ENCODE measurements at places on chromosomes 7 and 10.

GRCh38 chr7:136055266-136055665, 78.1 kb upstream of the MTPN start:
- DNase-seq, result no peak

DNA sequence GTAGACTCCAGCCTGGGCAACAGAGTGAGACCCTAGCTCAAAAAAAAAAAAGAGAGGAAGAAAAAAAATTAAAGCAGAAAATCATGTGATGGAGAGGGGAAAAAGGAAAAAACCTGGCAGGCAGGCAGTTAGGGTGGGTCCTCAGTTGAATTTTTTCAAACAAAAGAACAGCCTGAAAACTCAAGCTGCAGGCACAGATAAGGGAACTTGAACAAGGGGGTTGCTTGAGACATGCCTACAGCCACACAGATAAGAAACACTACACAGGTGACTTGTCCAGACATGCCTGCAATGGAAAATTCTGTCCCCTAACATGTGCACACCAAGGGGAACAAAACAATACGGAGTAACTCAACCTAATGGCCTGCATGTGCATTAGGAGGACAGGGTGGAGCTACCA, 19.2 kb downstream of the VIM start:
- DNase-seq, result no peak

DNA sequence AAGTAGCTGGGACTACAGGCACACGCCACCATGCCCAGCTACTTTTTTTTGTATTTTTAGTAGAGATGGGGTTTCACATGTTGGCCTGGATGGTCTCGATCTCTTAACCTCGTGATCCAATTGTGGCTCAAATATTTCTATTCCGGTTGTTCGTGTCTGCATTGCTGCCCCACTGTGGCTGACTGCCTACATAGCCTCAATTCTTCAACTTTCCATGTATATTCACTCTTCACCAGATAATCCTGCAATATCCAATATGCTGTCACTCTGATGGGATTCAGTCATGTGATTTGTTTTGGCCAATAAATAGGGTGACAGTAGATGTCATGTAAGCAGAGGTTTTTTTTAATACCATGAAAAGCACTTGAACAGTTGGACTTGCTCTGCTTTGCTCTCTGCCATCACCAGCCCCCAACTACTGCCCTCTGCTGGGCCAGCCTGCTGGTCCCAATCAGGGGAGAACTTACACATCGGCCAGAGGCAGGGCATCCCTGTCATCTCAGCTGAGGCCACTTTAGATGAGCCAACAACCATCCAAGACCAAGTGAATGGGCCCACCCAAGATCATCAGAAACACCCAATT, 56.7 kb downstream of the NSUN6 start:
- no peak for DNase-seq

GRCh38 chr7:158029509-158029908, 558.1 kb downstream of the PTPRN2 start:
- peak; percentile 55 for DNase-seq

GRCh38 chr7:50718876-50719275, 63.8 kb downstream of the GRB10 start:
- no peak for DNase-seq

DNA sequence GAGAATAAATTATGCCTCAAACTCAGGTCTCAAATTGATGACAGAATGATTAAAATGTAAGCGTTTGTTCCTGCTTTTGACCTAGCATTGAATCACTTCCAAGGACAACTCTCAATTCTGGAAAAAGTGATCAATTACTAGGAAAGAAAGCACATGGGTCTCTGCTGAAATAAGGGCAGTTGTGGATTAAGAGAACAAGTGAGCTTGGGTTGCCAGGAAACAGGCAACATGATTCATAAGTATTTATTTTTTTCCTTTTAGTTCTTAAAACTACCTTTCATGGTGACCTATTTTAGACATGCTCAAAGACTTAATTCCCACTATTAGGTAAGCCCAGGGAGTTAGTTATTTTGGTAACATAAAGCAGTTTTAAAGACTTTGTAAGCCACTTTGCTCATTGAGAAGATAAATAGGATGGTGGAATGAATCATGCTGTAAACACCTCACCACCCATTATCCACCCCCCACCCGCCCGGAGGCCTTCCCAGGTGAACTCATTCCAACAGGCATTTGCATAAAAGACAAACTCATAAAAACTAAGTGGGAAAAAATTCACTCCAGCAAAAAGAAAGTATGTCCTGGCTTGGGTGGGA, 728.3 kb downstream of the SORCS1 start:
- no peak for DNase-seq

DNA sequence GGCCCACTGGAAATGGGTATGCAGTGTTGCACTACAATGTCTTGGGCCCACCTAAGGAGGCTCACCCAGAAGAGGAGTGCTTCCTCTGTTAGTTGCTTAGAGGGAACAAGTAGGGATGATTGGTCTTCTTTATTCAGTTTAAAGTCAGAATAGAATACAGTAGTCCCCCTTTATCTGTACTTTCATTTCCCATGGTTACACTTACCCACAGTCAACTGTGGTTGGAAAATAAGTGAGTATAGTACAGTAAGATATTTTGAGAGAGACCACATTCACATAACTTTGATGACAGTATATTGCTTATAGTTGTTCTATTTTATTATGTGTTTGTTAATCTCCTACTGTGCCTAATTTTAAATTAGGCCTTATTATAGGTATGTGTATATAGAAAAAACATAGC, 151.4 kb downstream of the COL28A1 start:
- DNase-seq, result no peak

- DNase-seq, result no peak
Measured at GRCh38 chr10:13859979-13860654, 273.4 kb downstream of the PRPF18 start.

GRCh38 chr7:27409776-27410175, 167.2 kb downstream of the EVX1 start:
- DNase-seq, result no peak

DNA sequence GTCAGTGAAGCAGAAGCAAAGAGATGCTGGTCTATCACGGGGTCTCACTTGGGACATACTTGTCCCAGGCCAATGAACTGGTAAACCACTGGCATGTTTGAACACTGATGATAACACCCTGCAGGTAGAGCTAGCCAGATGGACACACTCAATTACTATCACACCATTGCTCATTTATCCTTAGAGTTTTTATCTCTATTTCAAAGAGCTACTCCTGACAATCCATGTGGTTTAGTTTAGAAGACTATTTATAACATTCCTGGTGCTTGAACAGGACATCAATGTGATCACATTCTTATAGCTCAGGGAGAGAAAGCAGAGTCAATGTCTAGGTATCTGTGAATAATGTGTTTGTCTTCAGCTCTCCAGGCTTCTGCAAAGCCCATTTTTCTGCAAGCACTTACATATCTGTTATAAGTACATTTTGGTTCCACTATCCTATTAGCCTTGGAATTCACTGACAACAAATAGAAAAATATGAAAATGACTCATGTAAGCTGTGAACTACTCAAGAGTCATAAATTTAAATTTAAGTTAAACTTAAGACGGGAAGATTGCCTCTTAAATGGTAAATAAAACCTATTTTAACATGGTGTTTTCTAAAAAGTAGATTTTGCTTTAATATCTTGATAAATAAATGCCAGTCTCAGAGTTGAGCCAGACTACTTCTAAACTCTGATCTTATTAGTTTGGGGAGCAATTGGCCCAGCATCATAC, 106.7 kb upstream of the MBL2 start:
- DNase-seq, result no peak

DNA sequence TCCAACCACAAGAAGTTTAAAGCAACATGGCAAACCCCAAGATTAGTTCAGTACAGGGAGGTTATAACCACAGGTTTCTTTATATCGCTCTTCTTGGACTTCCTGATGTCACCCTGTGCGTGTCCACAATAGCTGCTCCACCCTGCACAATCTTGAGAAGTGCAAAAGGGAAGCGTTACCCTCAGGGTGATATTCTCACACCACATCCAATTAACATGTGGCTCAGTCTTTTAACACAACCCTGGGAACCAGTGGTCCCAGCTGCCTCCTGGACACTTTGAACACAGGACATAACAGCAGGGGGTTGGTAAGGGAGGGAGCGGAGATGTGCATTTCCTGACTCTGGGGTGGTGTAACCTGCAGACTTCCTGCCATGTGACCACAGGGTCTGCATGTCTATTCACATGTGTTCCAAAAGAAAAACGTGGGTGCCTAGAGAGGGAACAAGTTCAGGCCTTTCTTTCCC, 64.6 kb downstream of the GSAP start:
- DNase-seq, result no peak

DNA sequence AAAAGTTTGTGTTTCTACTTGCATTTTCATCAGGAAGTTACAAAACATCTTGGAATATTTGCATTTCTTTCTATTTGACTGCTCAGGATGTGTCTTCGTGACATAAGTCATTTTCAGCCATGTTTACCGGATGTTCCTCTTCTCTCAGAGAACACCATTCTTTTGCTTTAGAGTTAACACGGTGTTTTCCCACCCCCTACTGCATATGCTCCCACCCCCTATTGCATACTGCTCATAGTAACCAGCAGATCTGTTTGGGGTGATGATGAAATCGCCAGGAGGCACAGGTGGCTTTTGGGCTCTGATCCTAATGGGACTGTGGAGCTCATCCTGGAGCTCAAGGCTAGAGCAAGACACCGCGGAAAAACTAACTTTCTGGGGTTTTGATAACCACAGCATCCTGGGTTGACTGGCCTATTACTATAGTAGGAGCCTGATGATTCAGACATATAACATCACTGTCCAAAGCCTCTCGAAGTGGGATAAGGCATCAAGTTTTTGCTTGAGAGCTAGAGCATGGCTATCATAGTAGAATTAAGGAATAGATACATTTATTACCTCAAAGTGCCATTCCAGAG, 65.1 kb upstream of the BET1 start:
- DNase-seq, result no peak

GRCh38 chr7:52584041-52584440, 451.4 kb upstream of the POM121L12 start:
- DNase-seq, result no peak

DNA sequence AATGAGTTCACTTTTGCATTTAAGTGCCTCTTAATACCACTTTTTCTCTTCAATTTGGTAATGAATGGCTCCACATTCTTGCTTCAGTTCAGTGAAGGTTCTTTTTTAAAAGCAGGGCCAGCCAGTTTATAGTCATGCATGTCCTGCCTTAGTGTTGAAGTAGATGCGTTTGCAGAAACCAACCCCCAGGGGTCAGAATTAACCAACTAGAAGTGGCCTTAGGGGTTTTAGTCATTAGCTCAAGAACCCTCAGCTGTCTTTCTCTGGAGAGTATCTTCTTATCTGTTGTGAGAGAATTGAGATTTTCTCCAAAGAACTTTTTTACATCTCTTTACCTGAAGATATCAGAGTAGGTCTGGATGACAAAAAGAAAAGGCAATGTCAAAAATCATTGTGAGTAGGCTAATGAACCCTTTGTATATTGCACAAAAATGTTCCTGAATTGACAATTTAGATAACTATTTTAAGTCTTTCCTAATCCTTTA, 82.2 kb downstream of the PIK3CG start:
- peak; percentile 83 for DNase-seq

- no peak for DNase-seq
Measured at GRCh38 chr10:50574305-50574704, 49.5 kb downstream of the SGMS1 start.

GRCh38 chr7:150979713-150980390, 1.7 kb upstream of the KCNH2 start:
- DNase-seq, result no peak

GRCh38 chr10:21174715-21175495, 277.8 kb upstream of the NEBL start:
- peak; percentile 41 for DNase-seq

- DNase-seq, result peak; percentile 54
Measured at GRCh38 chr7:151518105-151518946, 1.4 kb downstream of the RHEB start.

GRCh38 chr10:34400075-34400474, 415.0 kb downstream of the PARD3 start:
- DNase-seq, result no peak

GRCh38 chr10:102628451-102628911, 15.8 kb upstream of the TRIM8 start:
- peak; percentile 83 for DNase-seq

DNA sequence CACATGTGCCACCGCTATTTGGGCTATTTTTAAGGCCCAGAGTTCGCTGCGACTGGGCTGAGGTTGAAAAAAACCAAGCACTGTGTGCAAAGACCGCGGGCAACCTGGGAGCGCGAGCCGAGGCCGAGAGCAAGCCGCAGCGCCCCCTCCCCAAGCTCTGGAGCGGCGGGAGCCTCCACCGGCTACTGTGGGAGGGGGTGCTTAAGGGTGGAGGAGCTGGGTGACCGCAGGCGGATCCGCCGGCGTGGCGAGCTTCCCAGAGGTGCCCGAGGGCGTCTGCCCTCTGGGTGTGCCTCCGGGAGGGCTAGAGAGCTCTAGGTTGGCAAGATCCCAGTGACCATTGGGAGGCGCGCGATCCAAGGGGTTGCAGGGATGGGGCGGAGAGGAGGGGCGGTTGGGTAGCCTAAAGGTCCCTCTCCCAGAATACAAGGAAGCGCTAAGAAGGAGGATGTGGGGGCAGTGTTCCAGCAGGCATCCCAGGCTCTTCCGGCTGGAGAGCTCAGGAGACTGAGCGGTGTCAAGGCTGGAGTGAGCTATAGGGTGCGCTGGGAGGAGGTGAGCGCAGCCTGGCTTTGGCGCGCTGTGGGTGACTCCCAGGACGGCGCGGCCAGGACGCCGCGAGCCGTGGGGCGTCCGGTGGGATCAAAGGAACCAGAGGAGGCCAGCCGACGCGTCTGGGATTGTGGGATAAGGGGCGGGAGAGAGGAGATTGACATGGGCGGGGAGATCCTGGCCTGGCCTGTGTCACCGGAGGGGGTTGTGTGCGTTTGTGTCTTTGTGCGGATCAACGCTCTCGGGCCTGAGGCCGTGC, 8.0 kb downstream of the DLX5 start:
- DNase-seq, result peak; percentile 29

DNA sequence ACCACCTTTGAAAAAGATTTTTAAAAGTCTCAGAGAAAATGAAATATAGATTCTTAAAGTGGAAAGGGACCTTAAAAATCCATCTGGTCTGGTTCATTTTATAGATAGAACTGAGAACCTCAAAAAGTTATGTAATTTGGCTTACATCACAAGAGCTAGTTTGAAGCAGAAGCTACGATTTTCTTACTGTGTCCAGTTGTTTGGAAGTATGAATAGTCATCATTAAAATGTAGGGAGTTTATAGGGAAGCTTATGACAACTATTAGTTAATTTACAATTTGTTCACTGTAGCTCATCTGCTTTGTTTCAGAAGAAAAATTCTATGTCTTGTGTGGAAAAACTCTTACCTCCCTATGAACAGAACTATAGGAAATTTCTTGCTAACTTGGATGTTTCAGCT, 26.9 kb downstream of the ZEB1 start:
- no peak for DNase-seq

DNA sequence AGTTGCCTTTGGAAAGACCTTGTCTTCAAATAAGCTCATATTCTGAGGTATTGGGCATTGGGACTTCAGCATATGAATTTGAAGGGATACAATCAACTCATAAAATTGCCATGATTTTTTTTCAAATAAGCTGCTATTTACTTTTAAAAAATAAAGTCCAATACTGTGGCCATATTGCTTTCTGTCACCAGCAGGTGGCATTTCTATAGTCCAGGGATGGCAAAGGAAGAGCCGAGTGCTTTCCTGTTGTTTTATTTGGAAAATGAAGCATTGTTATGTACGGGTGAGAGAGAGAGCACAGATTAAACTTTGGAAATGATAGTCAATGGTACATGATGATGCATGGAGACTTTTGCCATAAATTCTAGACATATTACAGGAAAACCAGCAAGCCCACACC, 104.1 kb upstream of the DPP6 start:
- DNase-seq, result no peak

- DNase-seq, result no peak
Measured at GRCh38 chr10:128417826-128418225, 291.6 kb upstream of the MKI67 start.

- peak; percentile 61 for DNase-seq
Measured at GRCh38 chr10:118392761-118393160, 50.6 kb upstream of the FAM204A start.

Measured in tongue (tissue), 3 donors.